ENCODE measurements at places on chromosomes 12 and 14. TPM values are rescaled to one million over a fixed set of nuclear protein-coding genes. Genes with fewer than 3 reads are reported as not detected.

Gene LPAR5
- total RNA-seq: 13.4 TPM

Gene SERPINA10
- not detected for total RNA-seq

GRCh38 chr14:66273261-66273832, 212.8 kb upstream of the CCDC196 start:
- DNase-seq: no peak

DNA sequence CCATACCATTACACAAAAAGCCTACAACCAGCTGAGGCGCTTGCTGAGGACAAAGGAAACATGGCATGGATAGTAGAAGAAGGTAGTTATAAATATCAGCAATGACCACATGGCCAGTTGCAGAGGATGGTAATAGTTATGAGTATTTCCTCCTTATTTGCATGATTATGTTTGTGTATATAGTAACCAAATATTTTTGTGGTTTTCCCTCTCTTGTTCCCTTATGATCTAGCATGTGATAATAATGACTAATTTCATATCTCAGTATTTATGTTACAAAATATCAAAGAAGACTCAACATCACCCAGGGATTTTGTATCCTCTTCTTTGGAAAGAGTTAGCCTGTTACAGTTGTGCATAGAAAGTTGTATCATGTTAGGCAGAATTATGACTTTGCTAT, 13.5 kb upstream of the CATSPERB start:
- DNase-seq: peak; percentile 20

Gene GNS
- total RNA-seq: 49.1 TPM

- peak; percentile 15 for DNase-seq
Measured at GRCh38 chr14:72576258-72576657, 317.6 kb downstream of the DPF3 start.

DNA sequence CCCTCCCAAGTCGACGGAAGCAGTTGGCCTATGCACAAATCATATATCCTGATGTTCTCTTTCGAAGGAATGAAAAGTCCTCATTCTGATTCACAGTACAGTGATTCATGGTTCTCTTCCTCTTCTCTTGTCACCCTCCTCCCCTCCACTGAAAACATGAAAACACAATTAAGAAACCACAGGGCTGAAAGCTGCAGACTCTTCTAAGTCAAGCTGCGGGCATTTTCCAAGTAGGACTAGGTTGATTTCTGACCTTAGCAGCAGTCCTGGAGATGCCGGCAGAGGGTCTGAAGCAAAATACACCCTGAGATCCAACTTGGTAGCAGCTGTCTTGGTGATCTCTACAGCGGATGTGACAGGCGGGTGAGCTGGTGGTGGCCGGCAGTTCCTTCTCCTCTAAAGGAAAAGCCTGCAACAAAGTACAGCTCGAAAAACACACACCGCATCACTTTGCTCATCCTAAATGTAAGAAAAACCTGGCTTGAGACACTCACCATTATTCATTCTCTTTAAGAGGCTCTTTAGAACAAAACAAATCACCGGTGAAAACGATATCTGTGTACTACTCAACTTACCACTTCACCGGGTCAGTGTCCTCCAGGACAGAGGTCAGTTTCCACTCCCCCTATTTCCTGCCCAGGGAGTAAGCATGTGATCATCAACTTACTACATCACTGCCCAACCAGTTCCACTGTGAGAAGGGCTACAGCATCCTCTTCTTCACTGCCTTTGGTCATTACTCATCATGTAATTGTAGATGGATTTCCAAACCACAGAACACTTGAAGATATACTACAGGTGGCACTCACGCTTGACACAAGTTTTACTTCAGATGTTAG, 6.0 kb downstream of the TMCC3 start:
- peak; percentile 93 for DNase-seq

- no peak for DNase-seq
Measured at GRCh38 chr12:96985515-96986362, 78.7 kb downstream of the NEDD1 start.

GRCh38 chr14:30748343-30748742, 126.0 kb upstream of the COCH start:
- no peak for DNase-seq

Gene PELI2
- total RNA-seq: not detected

Gene AMN
- total RNA-seq: 0.44 TPM

GRCh38 chr12:18101043-18101442, 11.1 kb upstream of the RERGL start:
- no peak for DNase-seq

DNA sequence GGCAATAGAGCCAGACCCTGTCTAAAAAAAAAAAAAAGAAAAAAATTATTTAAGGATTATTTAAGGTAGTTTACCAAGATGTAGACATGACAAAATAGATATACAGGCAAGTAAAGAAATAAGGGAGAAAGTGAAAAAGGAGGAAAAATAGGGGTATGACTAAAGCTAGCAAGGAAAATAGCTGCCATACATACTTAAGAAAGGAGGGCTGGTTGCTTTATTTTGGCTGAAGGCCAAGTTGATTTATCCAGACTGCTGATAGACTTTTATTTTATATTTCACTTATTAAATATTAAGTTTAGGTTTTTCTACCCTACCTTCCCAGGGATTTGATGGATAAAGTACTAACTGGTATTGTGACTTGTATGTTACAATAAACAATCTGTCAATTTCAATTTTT, 8.3 kb upstream of the AEBP2 start:
- DNase-seq: no peak

Data from foreskin keratinocyte (primary cell).